ENCODE measurements at places on chromosomes 5 and 9. TPM values are rescaled to one million over a fixed set of nuclear protein-coding genes. Genes with fewer than 3 reads are reported as not detected.
A peak's percentile ranks its signal among the peaks of the same experiment; 100 is the strongest.

Gene LRRC70
- total RNA-seq: 2.0 TPM

Gene GLDC
- total RNA-seq: 0.41 TPM

DNA sequence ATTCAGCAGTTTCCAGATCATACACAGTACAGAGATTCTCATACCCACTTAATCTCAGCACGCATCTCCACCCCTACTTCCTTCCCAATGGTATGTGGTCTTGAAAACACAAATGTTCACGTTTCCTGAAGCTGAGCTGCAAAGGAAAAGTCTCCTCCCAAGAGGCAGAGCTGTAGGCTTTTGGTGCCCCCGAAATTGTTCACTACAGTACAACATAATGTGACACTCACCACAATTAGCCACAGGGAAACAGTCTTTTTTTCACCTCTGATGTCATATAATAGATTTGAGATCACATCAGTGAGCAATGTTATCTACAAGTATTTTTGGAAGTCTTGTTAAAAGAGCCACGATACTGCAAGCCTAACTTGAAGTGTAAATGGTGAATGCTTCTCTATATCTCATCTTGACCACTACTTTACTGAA, 40.2 kb downstream of the NFIB start:
- H3K4me1 ChIP-seq: peaks cover 5% of the 10 kb centered on the region
- peak overlapping the region; percentile 60 for H3K27ac ChIP-seq
- no peaks in the 10 kb centered on the region for H3K27me3 ChIP-seq
- no peak overlapping the region for H3K4me3 ChIP-seq

GRCh38 chr9:129241725-129242124, 63.7 kb upstream of the IER5L start:
- no peaks in the 10 kb centered on the region for H3K4me1 ChIP-seq
- no peaks in the 10 kb centered on the region for H3K36me3 ChIP-seq
- no peak overlapping the region for H3K27ac ChIP-seq
- H3K27me3 ChIP-seq: peaks cover 16% of the 10 kb centered on the region

DNA sequence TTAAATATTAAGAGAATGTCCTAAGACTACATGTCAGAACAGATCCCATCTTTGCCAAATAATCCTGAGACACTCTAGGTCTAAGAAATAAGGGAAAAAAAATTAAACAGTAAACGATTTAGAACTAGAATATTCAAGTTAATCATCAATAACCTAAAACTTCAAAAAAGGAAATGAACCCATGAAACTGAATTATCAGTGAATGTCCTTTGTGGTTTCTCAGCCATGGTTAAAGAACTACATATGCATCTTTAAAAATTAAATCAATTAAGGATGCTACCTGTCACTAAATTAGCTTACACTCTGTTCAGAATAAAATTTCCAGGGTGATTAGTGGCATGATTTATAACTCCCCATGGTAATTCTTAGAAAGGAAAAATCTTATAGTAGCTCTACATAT, 850.0 kb upstream of the C9orf72 start:
- no peaks in the 10 kb centered on the region for H3K36me3 ChIP-seq
- no peak for DNase-seq
- no peaks in the 10 kb centered on the region for H3K4me1 ChIP-seq
- H3K27ac ChIP-seq: no peak overlapping the region
- no peaks in the 10 kb centered on the region for H3K27me3 ChIP-seq
- H3K4me3 ChIP-seq: no peak overlapping the region

Gene TAF11L5
- total RNA-seq: not detected

DNA sequence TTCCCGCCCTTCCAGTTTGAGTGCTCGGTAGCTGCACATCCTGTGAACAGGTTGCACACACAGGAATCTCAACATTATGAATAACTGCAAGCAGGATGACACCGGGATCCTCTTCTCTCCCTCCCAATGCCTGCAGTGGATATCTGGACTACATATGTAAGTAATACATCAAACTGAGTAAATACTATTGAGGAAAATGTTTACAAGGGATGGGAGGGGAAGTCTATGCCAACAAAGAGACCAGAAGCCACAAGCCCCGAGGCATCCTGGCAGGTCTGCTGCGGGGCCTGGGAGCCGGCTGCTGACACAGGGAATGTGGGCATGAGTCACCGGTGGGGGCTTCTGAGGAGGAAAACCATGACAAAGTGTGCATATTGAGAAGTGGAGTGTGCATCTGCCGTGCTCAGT, 8.6 kb upstream of the ANKRD33B start:
- no peak for DNase-seq
- H3K27me3 ChIP-seq: peaks cover 7% of the 10 kb centered on the region
- no peaks in the 10 kb centered on the region for H3K36me3 ChIP-seq
- H3K4me3 ChIP-seq: no peak overlapping the region

Gene BRIX1
- total RNA-seq: 11.7 TPM

Gene NUTM2G
- not detected for total RNA-seq

- no peak for DNase-seq
- no peaks in the 10 kb centered on the region for H3K4me1 ChIP-seq
- H3K4me3 ChIP-seq: no peak overlapping the region
- H3K27ac ChIP-seq: no peak overlapping the region
- H3K27me3 ChIP-seq: no peaks in the 10 kb centered on the region
Measured at GRCh38 chr9:120385606-120386389, 194.2 kb downstream of the CDK5RAP2 start.

DNA sequence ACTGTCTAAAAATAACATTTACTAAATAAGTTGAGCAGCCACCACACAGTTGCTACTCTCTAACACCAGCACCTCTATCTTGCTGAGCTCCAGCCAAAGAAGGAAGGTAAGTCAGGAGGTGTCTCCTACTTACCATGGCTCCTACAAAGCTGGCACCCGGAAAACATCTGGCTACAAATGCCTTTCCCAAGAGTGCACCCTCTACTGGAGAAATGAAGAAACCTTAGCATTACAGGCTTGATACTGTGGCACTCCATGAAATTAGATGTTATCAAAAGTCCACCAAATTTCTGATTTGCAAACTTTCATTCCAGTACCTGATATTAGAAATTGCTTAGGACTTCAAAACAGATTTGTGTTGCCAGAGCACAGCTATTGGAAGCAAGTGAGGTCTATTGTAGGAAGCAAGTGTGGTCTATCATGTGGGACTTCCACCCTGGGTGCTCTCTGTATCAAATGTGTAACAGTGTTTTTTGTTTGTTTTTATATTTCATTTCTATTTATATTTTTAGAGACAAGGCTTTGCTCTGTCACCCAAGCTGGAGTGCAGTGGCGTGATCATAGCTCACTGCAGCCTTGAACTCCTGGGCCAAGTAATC, 25.7 kb upstream of the RFK start:
- H3K4me1 ChIP-seq: no peaks in the 10 kb centered on the region
- no peak for DNase-seq
- no peaks in the 10 kb centered on the region for H3K36me3 ChIP-seq

Gene BTNL3
- total RNA-seq: 15.7 TPM

DNA sequence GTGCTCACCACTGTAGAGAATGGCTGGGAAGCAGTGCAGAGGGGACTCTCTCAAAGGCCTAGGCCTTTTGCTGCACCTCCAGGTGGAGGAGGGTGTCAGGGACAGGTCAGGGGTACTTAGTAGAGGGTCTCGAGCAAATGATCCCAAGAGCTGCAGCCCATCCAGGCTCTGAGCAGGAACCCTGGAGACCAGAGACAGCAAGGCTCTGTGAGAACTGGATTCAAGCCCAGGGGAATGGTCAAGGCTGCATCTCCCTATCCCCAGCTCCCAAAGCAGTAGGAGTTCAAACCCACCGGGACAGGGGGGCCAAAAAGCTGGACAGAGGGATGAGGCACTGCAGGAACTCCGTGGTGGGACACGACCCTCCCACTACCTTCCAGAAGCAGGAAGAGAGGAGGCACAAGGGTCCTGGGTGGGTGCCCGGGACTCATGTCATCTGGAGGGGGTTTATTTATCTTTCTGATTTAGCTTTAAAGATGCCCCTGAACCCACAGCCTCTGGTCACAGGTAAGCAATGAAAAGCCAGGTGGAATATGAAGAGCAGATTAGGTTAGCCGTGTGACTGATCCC, 124.8 kb downstream of the MVB12B start:
- no peak overlapping the region for H3K4me3 ChIP-seq
- H3K36me3 ChIP-seq: no peaks in the 10 kb centered on the region
- no peak for DNase-seq
- H3K4me1 ChIP-seq: no peaks in the 10 kb centered on the region
- H3K27me3 ChIP-seq: no peaks in the 10 kb centered on the region
- H3K27ac ChIP-seq: no peak overlapping the region

Gene RNF183
- total RNA-seq: 0.14 TPM

- H3K4me1 ChIP-seq: peaks cover 20% of the 10 kb centered on the region
- no peaks in the 10 kb centered on the region for H3K27me3 ChIP-seq
- H3K4me3 ChIP-seq: no peak overlapping the region
- no peak overlapping the region for H3K27ac ChIP-seq
- no peaks in the 10 kb centered on the region for H3K36me3 ChIP-seq
- no peak for DNase-seq
Measured at GRCh38 chr9:85738509-85738908, 3.2 kb downstream of the AGTPBP1 start.

- no peaks in the 10 kb centered on the region for H3K36me3 ChIP-seq
- no peaks in the 10 kb centered on the region for H3K27me3 ChIP-seq
- H3K4me1 ChIP-seq: peaks cover 12% of the 10 kb centered on the region
- no peak overlapping the region for H3K27ac ChIP-seq
Measured at GRCh38 chr9:137534256-137535119, 15.7 kb downstream of the PNPLA7 start.

DNA sequence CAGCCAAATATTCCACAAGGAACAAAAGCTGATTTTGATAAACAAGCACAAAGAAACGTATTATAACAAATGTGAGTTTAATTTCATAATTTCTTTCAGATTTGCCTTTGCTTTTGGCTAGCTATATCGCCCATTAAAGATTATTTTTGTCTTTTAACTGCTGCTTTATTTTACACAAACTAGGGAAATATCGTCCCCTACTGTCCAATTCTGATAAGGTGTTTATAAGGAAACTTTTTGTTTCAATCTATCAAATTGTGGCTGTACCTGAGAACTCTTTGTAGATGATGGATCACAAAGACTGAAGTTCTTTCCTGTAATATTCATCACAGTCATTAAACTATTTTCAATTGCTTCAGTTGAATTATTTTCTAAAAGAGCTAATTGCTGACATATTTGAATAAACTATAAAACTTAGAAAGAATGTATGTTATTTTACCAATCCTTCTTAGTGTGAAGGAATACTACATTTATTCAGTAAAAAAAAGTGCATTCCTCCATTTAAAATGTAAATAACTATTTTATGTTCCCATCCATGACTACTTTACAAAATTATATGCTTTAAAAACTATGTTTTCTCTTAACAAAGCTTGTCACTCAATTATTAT, 431.3 kb upstream of the ITGA1 start:
- no peaks in the 10 kb centered on the region for H3K4me1 ChIP-seq
- H3K27me3 ChIP-seq: no peaks in the 10 kb centered on the region
- no peak for DNase-seq
- H3K4me3 ChIP-seq: no peak overlapping the region
- no peak overlapping the region for H3K27ac ChIP-seq
